ENCODE measurements at places on chromosomes 5 and 9.

- no peak for DNase-seq
These were observed 72.3 kb downstream of the NIPSNAP3B start for GRCh38 chr9:104836235-104836634.

GRCh38 chr5:110269478-110270142, 456.9 kb downstream of the TMEM232 start:
- DNase-seq, result no peak

DNA sequence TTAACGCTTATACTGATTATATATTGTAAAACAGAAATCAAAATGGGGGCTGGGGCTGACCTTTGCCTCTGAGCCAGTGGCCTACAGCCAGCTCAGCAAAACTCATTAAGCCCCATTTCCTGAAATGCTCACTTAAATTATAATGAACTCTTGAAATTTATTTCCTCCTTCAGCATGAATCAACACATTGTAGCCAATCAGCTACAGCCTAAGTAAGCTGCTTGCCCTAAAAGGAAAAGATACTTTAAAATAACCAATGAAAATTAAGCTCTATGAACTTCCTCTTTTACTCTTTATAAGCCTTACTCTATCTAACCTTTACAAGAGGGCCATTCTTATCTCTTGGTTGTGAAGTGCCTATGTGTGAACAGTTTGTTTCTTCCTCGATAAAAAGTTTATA, 33.5 kb upstream of the SUB1 start:
- no peak for DNase-seq

GRCh38 chr5:175590471-175590881, 67.4 kb upstream of the HRH2 start:
- peak; percentile 33 for DNase-seq

DNA sequence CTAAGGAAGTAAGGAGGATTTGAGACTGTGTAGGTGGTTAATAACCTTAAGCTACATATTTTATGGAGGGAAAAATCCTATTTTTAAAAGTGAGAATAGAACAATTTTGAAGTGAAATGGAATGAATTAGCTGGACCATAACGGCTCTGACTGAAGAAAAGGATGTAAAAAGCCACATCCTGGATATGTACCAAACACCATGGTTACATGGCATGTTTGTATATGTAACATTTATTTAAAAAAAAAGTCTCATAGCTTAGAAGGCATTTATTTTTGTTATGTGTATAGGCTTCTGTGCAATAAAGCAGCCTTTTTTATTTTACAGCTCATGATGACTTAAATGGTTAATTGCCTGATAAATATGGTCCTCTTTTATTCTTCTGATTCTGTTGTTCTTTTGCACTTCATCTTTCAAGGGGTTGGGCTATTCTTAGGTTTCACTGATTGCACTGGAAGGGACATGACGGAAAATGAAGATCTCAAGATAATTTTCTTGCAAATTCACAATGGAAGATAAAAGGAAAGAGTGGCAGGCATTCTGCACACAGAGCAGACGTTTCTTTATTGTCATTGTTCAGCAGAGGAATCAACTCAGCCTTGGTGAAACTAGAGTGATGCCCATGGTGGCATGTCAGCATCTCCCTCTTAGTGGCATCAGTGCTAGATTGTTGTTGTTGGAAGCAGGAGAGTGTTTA, 63.1 kb downstream of the DOCK8 start:
- DNase-seq, result no peak

Measured in SJSA1 (cell line).